AG09309 (cell line): ENCODE measurements at places on chromosomes 2 and 18.

DNA sequence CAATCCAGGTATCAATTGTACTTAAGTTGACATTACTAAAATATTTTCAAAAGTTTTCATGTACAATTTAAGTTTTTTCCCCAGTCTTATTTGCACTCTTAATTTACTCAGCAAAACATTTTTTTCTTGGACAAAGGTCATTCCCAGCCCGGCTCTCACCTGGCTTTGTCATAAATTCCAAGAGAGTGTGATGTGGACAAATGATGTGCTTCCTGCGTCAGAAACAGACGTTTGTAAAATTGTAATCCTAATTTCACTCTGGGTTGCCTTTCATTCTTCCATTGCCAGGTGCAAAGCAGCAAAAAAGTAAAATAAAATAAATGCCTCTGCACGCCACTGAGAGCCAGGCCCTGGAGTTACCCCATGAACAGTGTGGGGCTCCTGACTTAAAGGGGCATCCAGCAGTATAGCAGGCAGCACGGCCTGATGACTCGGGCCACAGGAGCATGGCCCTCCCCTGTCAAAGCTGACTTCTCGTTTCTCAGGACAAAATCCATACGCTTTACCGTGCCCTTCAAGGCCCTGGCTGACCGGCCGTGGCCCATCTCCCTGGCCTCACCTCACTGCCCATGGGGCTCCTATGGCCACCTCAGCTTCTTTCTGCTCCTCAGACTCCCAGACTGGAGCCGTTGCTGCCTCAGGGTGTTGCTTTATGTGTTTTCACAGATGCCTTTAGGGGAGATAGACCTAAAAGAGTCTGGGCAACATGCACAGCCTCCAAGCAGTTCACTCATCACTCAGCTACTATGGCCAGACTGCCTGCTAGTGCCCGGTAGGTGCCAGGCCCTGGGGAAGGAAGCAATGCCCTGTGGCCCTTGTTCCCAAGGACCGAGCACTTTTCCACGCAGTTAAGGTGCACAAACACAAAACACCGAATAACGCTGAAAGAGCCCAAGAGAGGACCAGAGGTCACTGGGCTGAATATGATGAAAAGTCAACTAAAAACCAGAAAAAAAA lies 7.6 kb upstream of the TMEM185B start:
- DNase-seq, result no peak

- no peak for DNase-seq
These were observed 87.8 kb downstream of the LYPD1 start for GRCh38 chr2:132581991-132582738.

DNA sequence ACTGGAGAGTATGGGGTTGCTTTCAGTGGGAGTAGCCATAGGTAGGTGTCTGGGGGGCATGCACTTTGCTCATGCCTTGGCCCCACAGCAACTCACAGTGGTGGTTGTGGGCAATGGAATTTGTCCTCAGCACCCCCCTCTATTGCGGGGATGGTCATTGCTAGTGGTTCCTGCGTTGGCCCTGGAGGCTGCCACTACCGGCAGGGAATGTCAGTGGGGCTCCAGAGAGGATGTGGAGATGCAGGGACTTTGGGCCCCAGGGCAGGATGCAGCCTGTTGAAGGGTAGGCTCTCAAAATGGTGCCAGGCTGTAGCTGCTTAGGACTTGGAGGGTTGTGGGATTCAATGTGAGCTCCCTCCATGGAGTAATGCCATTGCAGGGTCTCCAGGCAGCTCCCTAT lies 125.0 kb downstream of the XRCC5 start:
- DNase-seq, result no peak

GRCh38 chr2:67571785-67572718 lies 174.9 kb downstream of the ETAA1 start:
- DNase-seq, result no peak

- DNase-seq, result no peak
These were observed 18.9 kb upstream of the STAT4 start for GRCh38 chr2:191169456-191170300.

GRCh38 chr2:200221055-200221955 lies 85.2 kb upstream of the SPATS2L start:
- DNase-seq, result no peak

- DNase-seq, result no peak
These were observed 2.8 kb upstream of the LRRFIP1 start for GRCh38 chr2:237624565-237624964.

DNA sequence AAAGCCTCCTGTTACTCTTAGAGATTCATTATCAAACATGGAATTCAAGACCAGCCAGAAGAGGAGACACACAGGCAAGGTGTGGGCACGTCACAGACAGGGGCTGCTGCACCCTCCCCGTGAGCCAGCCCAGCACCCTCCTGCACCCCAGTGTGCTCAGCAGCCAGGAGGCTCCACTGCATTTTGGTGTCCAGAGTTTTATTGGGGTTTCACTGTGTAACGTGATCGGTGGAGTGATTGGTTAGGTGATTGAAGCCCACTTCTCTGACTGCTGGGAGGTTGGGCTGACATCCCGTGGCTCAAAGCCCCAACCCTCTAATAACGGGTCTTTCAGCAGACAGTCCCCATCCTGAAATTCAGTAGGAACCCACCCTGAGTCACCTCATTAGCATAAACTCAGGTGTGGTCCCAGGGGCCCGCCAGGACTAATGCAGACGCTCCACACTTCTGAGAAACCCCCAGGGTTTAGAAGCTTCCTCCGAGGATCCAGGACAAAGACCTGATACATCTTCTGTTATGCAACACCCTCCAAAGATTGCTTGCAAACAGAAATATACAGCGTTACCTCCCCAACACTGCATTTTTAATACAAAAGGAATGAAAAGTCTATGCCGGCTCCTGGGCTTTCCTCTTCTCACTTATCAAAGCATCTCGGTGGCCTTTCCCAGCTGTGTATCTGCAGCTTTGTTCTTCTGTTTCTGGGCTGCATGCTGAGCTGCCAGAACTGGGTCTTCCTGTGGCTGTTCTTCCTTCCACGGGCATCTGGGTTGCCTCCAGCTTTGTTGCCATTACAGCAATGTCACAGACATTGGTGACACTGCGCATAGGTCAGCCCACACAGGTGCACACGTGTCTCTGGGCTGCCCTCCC lies 43.7 kb upstream of the SNED1 start:
- DNase-seq, result no peak

DNA sequence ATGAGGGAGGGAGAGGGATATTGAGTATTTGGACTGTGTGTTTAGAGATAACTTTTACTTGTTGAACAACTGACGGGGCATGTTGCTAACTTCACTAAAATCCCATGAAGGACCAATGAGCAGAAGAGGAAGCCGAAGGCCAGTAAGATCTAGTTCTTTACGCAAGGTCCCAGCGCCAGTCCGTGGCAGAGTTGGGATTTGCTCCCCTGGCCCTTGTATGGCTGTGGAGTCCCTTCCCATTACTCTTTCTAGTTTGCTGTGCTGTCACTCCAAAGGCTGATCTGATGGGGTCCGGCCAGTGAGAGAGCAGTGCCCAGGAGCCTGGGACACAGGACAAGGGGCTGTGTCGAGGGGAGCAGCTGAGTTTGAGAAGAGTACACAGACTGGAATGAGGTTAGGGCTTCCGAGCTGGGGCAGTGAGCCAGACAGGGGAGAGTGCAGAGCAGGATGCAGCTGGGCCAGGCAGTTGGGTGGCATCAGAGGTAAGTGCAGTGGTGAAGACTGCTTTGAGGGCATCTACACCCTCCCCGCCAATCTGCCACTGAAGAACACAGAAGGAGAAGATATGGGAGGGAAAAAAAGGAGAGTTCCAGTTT lies 692.9 kb upstream of the HS6ST1 start:
- no peak for DNase-seq

GRCh38 chr2:47043891-47044239 lies 111.2 kb downstream of the STPG4 start:
- DNase-seq, result no peak

DNA sequence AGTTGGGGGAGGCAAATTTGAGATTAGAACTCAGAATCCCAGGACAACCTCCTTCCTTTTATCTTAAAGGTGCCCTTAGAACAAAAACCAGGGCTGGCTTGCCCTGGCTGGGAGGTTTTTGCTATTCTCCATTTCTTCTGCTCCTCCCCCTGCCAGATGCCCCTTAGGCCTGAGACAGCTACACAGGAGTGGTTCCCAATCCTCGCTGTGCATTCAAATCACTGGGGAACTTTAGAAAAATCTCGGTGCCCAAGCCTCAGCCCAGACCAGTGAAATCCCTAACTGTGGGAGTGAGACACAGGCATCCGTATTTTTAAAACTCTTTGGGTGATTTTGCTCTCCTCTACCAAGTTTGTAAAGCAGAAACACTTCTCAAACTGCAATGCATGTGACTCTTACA lies 38.8 kb downstream of the LBH start:
- no peak for DNase-seq

DNA sequence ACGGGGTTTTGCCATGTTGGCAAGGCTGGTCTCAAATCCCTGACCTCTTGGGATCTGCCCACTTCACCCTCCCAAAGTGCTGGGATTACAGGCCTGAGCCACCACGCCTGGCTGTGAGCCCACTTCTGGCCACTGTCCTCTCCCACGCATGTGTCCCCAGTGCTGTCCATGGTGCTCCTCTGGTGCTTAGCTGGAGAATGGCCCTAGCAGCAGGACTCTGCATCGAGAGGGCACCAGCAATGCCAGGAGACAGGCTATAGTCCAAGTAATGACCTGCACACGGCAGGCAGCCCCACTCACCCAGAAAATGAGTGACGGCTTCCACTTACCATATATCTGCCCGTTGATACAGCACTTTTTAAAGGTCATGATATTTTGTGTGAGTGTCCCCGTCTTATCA lies 66.3 kb upstream of the NARS1 start:
- no peak for DNase-seq

DNA sequence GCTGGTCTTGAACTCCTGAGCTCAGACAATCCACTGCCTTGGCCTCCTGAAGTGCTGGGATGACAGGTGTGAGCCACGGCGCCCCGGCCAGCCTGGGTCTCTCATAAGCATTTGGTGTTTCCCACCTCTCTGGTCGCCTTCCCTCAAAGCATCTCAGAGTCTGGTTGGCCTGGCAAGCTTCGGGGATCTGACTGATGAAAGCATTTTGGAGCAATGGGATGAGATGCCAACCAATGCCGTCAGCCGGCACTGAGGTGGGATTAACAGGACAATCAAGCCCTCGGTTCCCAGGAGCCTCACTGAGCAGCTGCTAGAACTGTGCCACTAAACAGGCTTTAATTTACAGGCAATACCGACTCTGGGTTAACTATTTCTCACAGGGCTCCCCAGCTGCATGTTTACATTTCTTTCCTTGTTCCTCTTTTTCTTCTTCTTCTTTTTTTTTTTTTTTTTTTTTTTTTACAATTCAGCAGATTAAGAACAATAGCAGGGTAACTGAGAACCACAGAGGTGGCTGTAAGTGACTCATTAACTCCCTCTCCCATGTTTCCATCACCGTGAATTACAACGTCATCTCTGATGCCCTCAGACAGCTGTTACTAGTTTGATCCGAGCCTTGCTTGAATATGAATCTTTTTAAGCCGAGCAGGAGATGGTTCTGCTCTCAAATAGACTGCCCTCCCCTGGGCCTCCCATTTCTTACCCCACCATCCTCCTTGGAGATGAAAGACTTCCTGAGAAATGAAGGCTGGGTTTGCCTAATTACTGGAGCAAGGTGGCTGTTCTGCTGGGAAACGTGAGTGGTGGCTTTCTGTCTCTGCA lies 37.9 kb downstream of the ODC1 start:
- DNase-seq, result no peak

DNA sequence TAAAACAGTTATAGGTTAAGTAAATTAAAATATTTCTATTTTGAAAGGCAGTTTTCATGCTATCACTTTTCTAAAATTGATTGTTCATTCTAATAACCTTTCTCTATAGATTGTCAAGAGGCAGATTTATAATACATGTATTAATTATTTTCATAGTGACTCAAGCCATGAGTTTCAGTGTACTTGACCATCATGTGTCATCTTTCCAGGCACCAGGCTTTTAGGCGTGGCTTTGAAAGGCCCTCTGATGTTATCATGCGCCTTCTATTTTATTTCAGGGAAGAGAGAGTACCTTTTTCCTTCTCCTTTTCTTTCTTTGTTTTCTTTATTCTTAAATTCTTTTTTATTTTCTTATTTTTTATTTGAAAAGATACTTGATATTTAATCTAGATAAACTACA lies 128.3 kb upstream of the ETAA1 start:
- DNase-seq, result no peak

- DNase-seq, result no peak
These were observed 66.2 kb upstream of the RIT2 start for GRCh38 chr18:43181711-43182110.

DNA sequence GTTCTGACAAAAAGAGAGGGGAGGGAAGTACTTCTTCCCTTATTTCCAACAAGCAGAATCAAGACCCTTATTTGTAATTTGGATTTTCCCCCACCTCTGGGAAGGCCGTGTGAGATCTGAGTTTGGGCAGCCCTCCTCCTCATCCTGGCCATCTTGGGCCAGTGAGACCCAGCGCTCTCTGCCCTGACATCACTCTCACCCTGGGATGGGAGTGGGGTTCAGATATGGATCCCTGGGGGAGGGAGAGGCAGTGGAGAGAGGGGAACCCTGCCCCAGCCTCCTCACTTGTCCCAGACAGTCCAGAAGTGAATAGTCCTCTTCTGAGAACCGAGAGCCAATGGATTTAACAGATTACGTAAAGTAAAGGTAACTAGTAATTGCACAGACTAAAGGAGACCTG lies 64.5 kb downstream of the DYSF start:
- no peak for DNase-seq
